ENCODE measurements at places on chromosomes 7 and 10. TPM values are rescaled to one million over a fixed set of nuclear protein-coding genes. Genes with fewer than 3 reads are reported as not detected.
A peak's percentile ranks its signal among the peaks of the same experiment; 100 is the strongest.

The DOCK1 gene
- total RNA-seq, result 25.8 TPM

The GPC2 gene
- total RNA-seq, result not detected

The TMEM196 gene
- total RNA-seq, result not detected

The KAZALD1 gene
- 5.7 TPM for total RNA-seq

The DLG5 gene
- 32.9 TPM for total RNA-seq

DNA sequence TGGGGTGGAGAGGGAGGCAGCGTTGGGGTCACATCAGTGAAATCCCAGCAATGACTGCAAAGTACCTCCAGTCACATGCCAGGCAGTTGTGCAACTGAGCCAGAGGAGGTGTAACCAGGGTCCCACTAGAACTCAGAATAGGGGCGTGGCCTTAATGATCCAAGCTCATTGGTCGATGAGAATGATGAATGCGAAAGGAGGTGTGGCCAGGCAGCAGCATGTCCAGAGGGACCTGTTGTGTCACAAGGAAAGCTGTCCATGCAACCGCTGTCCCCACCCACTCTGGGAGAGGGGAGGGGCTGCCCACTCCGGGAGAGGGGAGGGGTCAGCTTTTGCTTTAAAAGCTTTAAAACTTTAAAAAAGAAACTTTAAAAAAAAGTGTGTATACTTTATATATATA, 25.3 kb upstream of the MTPAP start:
- peak; percentile 58 for DNase-seq
- no peaks in the 10 kb centered on the region for H3K4me1 ChIP-seq
- H3K36me3 ChIP-seq, result no peaks in the 10 kb centered on the region

- H3K27ac ChIP-seq, result no peak overlapping the region
- H3K4me3 ChIP-seq, result no peak overlapping the region
- H3K36me3 ChIP-seq, result no peaks in the 10 kb centered on the region
- no peaks in the 10 kb centered on the region for H3K4me1 ChIP-seq
- no peaks in the 10 kb centered on the region for H3K27me3 ChIP-seq
These were observed 175.8 kb downstream of the SH2D4B start for GRCh38 chr10:80713398-80713928.

DNA sequence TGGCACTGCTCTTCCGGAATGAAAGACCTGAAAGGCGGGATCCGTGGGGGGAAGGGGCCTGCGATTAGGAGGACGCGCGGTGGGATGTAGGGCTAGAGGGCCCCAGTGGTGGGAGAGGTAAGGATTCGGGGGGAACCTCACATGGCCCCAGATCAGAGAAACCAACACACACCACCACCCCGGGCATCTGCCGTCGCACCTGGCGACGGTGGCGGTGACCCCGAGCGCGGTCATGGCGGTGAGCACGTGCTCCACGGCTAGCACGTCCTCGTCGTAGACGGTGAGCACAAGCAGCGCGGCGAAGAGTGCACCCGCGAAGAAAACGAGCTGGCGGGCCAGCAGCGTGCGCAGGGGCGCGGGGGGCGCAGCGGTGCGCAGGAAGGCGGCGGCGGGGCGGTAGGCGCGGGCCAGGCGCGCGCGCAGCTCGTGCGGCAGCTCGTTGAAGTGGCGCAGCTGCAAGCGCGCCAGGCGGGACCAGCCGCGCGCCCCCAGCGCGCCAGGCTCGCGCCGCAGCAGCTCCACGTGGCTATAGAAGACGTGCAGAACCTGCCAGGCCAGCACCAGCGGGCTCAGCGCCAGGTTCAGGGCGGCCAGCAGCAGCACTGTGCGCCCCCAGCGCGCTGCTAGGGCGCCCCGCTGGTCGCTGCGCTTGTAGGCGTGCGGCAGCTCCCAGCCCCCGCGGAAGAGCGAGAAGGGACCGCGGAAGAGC, 5.7 kb downstream of the ATG9B start:
- H3K4me1 ChIP-seq, result peaks cover 12% of the 10 kb centered on the region
- peaks cover 12% of the 10 kb centered on the region for H3K27me3 ChIP-seq
- H3K4me3 ChIP-seq, result peak overlapping the region; percentile 35

DNA sequence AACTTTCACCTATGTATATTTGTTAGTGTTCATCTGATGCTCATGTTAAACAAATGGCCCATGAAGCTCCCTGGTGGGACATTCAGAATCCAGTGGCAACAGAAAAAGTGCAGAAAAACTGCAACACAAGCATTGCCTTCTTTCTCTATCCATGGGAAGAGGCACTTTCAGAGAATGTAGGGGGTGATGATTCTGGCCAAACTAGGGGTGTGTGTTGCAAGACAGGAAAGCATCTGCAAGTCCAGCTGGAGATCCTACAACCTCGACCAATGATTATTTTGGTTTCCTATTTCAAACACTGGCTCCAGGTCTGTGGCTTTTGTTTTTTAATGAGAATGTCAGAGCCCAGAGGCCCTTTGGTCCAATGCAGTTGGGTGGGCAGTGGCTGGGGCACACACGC, 198.7 kb downstream of the CXCL12 start:
- H3K27me3 ChIP-seq, result no peaks in the 10 kb centered on the region
- H3K4me3 ChIP-seq, result no peak overlapping the region
- no peaks in the 10 kb centered on the region for H3K4me1 ChIP-seq
- H3K36me3 ChIP-seq, result no peaks in the 10 kb centered on the region

DNA sequence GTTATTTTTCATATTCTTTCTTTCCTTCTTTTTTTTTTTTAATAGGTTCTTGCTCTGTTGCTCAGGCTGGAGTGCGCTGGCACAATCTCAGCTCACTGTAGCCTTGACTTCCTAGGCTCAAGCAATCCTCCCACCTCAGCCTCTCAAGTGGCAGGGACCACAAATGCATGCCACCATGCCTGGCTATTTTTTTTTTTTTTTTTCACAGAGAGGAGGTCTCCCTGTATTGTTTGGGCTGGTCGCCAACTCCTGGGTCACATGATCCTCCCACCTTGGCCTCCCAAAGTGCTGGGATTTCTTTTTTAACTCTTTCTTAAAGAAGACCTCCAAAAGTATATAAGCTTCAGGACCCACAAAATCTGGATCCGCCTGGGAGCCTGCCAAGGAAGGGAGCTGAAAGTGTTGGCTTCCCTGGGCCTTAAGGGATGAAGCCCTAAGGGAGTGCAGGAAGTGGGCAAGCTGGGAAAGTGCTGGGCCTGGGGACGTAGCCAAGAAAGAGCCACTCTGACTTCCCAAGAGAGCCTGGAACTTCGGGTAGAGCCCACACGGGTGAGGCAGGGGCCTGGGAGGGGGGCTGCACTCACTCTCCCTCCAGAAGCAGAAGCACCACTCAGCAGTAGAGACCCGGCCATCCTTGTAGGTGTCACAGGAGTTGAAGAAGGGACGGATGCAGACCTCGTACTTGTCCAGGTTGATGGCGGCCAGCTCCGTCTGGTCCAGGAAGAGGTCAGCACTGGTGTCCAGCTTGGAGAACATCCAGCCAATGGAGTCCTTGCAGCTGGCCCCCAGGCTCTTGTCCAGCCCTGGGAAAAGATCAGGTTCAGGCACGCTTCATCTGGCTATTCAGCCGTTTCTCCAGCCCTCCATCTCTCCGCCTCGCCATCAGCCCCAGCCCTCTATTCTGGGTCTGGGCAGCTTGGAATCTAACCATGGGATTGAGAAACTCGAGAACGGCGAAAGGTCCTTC, 21.8 kb downstream of the SPOCK2 start:
- no peaks in the 10 kb centered on the region for H3K4me1 ChIP-seq
- no peak overlapping the region for H3K4me3 ChIP-seq
- DNase-seq, result no peak
- no peaks in the 10 kb centered on the region for H3K27me3 ChIP-seq

DNA sequence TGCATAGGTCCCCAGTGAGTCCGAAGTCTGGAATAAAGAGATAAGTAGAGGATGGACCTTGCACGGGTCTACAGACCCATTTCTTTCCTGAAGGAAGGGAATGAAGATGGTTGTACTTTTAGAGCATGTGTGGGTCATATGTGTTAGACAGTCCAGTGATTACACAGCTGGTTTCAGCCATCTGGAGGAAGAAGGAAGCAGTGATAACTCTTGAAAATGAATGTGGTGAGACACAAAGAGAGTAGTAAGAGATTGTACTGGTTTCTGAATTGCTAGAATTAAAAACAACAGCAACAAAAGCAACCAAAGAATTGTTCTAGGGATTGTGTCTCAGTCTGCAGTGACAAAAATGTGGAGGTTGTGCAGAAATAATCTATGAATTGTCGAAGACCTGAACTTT, 258.9 kb downstream of the SUGCT start:
- H3K36me3 ChIP-seq, result no peaks in the 10 kb centered on the region
- peaks cover 3% of the 10 kb centered on the region for H3K4me1 ChIP-seq
- H3K4me3 ChIP-seq, result no peak overlapping the region
- no peaks in the 10 kb centered on the region for H3K27me3 ChIP-seq

DNA sequence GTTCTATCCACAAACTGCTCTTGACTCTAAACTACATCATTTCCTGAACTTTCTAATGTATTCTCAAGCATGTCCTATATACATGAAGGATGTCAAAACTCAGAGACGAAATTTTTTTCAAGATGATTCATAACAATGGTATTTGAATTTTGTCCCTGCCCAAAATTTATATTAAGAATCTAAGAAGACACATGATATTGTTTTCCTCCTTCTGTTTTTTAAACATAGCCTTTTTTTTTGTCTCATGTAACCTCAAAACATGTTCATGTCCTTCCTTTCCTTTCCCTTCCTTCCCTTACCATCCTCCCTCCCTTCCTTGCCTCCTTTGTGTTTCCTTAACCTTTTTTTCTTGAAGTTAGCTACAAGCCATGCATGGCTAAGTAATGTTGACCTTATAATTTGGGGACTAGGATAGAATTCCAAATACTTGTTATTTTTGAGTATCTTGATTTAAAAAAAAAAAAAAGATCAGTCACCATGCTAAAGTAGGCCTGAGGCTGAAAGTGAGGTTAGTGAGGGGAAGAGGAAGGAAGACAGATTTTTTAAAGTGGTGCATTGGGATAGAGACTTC, 163.0 kb downstream of the SUGCT start:
- H3K27me3 ChIP-seq, result no peaks in the 10 kb centered on the region
- no peak overlapping the region for H3K4me3 ChIP-seq
- peaks cover 4% of the 10 kb centered on the region for H3K4me1 ChIP-seq

- H3K4me1 ChIP-seq, result no peaks in the 10 kb centered on the region
- no peak for DNase-seq
- H3K4me3 ChIP-seq, result no peak overlapping the region
These were observed 955.7 kb upstream of the ZNF722 start for GRCh38 chr7:63042730-63043511.

- peaks cover 2% of the 10 kb centered on the region for H3K4me1 ChIP-seq
- H3K27ac ChIP-seq, result no peak overlapping the region
- no peak for DNase-seq
- no peaks in the 10 kb centered on the region for H3K27me3 ChIP-seq
These were observed 8.1 kb downstream of the DLD start for GRCh38 chr7:107898997-107899594.

GRCh38 chr7:22935269-22935668, 78.7 kb downstream of the HYCC1 start:
- peaks cover 15% of the 10 kb centered on the region for H3K4me1 ChIP-seq
- no peak overlapping the region for H3K4me3 ChIP-seq
- DNase-seq, result no peak
- H3K36me3 ChIP-seq, result peaks cover under 1% of the 10 kb centered on the region
- no peaks in the 10 kb centered on the region for H3K27me3 ChIP-seq

DNA sequence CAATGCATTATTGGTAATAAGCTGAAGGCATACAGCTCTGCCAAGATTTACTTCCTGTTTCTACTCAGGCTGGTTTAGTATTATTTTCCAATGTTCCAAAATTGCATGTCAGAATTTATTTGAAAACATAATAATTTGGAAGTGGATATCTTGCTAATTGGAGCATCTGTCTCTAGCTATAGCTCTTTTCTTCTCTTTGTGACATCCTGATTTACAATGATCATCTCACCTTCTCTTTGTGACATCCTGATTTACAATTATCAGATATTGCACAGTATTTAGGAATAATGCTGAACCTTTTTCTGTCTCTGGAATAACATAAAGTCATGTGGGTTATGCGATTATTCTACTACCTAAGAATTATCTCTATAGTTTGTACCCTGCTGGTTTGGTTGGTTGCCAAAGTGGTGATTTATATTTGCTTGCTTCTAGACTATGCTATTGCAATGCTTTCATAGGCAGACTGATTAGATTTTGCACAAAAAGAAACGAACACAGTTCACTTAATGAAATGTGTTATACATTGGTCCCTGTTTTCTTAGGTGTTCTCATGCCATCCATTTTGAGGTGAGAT, 44.3 kb upstream of the CABCOCO1 start:
- no peak overlapping the region for H3K27ac ChIP-seq
- H3K36me3 ChIP-seq, result no peaks in the 10 kb centered on the region
- H3K27me3 ChIP-seq, result no peaks in the 10 kb centered on the region
- DNase-seq, result no peak
- no peak overlapping the region for H3K4me3 ChIP-seq

DNA sequence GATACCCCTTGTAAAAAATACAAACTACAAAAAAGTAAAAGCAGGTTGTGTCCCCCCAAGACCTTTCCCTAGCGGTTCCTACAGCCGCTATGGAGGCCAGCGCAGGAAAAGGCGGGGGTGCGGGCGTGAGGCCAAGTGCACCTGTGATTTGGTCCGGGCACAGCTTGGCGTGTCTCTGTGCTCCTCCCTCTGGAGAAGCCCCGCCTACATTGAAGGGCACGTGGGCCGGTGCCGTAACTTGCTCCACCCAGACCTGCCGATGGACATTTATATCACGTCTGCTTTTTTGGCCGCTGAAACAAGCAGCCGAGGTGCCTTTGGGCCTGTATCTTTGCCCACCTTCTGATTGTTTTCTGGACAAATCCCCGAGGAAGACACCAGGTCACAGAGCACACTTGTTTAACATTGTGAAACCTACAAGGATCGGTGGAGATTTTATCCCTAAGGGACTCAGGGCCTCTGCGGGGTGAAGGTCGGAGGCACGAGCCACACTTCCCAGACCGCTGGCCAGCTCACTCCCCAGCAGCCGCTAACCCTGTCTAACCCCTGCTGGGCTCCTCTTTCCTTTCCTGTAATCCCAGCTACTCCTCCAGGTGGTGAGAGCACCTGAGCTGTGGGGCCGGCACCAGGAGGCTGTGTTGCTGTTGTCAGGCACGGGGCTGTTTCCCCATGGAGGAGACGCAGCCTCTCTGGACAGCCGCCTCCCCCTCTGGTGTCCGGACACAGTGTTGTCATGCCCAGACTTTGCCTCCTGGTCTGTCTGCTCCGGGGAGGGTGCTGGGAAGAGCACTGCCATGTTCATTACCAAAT, 18.8 kb upstream of the INPP5A start:
- H3K36me3 ChIP-seq, result no peaks in the 10 kb centered on the region
- H3K27ac ChIP-seq, result peak overlapping the region; percentile 97
- H3K4me1 ChIP-seq, result peaks cover 24% of the 10 kb centered on the region
- DNase-seq, result peak; percentile 64
- H3K4me3 ChIP-seq, result no peak overlapping the region

DNA sequence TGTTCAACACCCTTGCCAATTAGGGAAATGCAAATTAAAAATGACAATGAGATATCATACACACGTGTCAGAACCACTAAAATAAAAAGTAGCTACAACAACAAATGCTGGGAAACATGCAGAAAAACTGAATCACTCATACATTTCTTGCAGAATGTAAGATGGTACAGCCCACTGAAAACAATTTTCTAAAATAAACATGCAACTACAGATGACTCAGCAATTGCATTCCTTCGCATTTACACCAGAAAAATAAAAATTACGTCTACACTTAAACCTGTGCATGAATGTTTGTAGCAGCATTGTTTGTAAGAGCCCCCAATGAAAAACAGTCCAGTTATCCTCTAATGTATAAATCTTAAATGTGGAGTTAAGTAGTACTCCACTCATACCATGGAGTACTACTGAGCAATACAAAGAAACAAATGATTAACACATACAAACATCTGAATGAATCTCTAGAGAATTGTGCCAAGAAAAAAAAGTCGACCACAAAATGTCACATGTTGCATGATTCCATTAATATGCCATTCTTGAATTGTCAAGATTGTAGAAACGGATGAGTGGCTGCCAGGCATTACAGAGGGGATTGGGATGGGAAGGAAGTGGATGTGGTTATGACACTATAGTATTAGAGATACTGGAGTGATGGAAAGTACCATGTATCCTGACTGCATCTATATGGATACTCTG, 134.6 kb upstream of the NPSR1 start:
- DNase-seq, result no peak
- no peak overlapping the region for H3K4me3 ChIP-seq
- H3K4me1 ChIP-seq, result no peaks in the 10 kb centered on the region

Measured in ascending aorta (tissue), 2 donors.